ENCODE measurements at places on chromosomes 11 and 22.

GRCh38 chr11:7892059-7892699 is 38.9 kb downstream of the OR10A6 start:
- peaks cover 2% of the 10 kb centered on the region for H3K36me3 ChIP-seq
- H3K27me3 ChIP-seq, result peaks cover 34% of the 10 kb centered on the region
- DNase-seq, result no peak
- H3K4me1 ChIP-seq, result peaks cover 6% of the 10 kb centered on the region

DNA sequence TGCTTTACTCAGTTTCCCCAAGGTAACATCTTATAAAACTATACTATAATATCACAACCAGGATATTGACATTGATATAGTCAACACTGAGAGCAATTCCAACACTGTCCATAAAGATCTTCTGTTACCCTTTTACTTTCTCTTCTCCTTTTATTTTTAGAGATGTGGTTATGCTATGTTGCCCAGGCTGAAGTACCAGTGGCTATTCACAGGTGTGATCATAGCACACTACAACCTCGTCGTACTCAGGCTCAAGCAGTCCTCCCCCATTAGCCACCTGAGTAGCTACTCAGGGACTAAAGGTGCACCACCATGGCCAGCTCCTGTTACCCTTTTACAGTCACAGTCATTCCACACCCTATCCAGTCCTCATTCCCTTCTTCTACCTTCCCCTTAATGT is 119.7 kb downstream of the CWF19L2 start:
- no peak for DNase-seq
- H3K27me3 ChIP-seq, result no peaks in the 10 kb centered on the region
- H3K4me3 ChIP-seq, result no peak overlapping the region
- H3K27ac ChIP-seq, result no peak overlapping the region
- no peaks in the 10 kb centered on the region for H3K4me1 ChIP-seq

GRCh38 chr11:72150882-72151281 is 15.4 kb downstream of the FOLR3 start:
- no peaks in the 10 kb centered on the region for H3K4me1 ChIP-seq
- no peak overlapping the region for H3K4me3 ChIP-seq
- DNase-seq, result no peak
- no peak overlapping the region for H3K27ac ChIP-seq
- peaks cover 25% of the 10 kb centered on the region for H3K27me3 ChIP-seq
- H3K36me3 ChIP-seq, result no peaks in the 10 kb centered on the region

- no peaks in the 10 kb centered on the region for H3K27me3 ChIP-seq
- H3K27ac ChIP-seq, result no peak overlapping the region
- H3K36me3 ChIP-seq, result no peaks in the 10 kb centered on the region
- H3K4me1 ChIP-seq, result no peaks in the 10 kb centered on the region
- no peak for DNase-seq
Observed at GRCh38 chr11:123588117-123588863, 66.1 kb downstream of the SCN3B start.

DNA sequence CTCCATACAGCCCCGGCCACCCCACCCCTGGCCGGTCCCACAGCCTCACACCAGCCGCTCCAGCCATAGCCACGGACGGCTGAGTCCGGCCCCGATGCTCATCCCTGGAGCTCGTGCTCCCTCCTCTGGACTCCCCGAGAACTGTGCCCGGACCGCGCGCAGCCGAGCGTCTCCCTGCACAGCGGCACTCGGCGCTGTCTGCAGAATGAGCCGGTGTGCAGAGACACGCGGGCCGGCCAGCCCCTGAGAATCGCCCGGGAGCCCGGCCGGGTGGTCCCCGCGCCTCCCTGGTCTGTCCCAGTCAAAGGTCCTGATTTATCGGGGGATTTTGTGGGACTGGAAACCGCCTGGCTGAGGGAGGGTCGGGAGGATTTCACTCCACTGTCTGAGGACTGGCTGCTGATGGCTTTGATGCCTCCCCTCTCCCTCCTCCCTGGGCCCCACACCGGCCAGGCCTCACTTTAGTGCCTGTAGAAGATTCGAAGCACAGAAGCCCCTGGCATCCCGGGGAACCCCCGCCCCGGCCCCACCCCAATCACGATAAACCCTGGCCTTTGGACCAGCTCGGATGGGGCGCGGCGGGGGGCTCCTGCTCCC is 102.7 kb downstream of the BRD1 start:
- H3K4me1 ChIP-seq, result peaks cover 10% of the 10 kb centered on the region
- DNase-seq, result peak; percentile 42
- H3K4me3 ChIP-seq, result peak overlapping the region; percentile 98

DNA sequence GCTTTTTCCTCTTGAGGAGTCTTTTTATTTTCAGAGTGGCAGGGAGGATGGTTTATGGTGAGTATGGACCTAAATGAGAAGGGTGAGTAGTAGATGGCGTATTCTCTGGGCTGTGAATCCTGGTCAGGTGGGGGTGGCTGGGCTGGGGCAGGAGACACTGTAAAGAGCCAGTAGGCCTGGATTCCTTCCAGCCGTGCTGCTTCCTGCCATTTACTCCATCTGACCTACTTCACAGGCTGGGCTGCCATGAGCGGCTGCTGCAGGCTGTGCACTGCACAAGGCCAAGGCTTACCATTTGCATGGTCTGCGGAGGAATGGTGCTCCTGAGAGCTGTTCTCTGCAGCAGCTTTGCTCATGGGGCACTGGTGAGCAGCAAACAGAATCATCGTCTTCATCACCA is 297.6 kb downstream of the KIRREL3 start:
- no peak overlapping the region for H3K27ac ChIP-seq
- peaks cover 15% of the 10 kb centered on the region for H3K27me3 ChIP-seq
- no peak for DNase-seq
- no peaks in the 10 kb centered on the region for H3K36me3 ChIP-seq

DNA sequence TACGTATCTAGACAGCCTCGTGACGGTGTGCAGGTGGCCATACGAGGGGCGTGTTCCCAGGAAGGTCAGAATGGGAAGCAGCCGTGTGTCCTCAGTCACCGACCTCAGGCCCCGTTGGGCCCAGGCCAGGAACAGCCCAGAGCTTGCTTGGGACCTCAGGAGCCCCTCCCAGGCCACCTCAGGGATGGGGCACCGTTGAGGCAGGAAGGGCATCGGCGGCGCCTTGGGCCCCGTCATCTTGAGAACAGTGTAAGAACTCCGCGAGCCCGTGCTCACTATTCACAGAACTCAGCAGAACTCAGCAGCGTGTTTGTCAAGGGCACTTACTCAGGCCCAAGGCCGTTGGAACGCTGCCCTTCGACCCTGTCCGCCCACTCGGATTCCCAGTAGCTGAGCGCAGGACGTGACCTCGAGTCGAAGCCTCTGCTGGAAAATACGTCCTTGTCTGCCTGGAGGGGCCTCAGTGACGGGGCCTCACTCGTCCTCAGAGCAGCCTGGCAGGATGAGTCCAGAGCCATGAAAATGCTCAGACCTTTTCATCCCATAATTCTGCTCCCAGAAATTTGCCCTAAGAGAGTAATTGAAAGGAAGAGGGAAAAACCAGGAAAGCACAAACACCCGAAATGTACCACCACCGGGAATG is 1134.8 kb downstream of the BRD1 start:
- no peak overlapping the region for H3K27ac ChIP-seq
- H3K36me3 ChIP-seq, result no peaks in the 10 kb centered on the region
- H3K4me1 ChIP-seq, result no peaks in the 10 kb centered on the region
- no peaks in the 10 kb centered on the region for H3K27me3 ChIP-seq

GRCh38 chr11:17538731-17539130 is 5.5 kb downstream of the USH1C start:
- H3K36me3 ChIP-seq, result no peaks in the 10 kb centered on the region
- H3K27me3 ChIP-seq, result peaks cover 25% of the 10 kb centered on the region
- H3K4me3 ChIP-seq, result no peak overlapping the region
- no peak overlapping the region for H3K27ac ChIP-seq
- no peak for DNase-seq

DNA sequence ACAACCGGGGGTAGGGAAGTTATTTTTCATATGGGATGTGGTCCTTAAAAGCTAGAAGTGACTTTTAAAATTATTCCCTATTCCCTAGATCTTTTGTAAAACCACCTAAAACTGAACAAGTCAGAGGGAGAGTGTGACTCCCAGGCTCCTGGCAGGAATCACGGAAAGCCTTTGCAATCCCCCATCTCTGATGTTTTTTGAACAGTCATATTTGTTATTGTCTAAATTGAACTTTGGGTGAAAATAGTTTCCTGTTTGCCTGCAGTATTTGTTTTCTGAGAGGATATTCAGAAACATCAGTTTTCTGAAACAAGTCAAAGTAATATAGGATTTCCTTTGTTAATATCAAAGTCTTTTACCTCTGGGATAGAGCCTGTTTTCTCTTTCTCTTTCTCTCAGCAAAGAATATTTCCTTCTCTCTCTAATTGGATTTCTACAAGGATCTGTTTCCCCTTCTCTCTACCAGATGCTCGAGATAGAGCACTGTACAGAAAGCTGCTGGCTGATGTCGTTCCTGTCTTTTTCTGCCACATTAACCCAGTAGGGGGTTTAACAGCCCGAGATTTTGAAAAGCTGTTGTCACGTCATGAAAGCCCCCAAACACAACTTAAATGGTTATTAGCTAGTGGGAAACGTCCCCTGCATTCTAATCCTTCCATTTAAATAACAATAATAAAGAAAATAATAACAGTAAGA is 132.2 kb upstream of the PITPNB start:
- no peaks in the 10 kb centered on the region for H3K4me1 ChIP-seq
- H3K36me3 ChIP-seq, result peaks cover 2% of the 10 kb centered on the region
- no peaks in the 10 kb centered on the region for H3K27me3 ChIP-seq
- no peak overlapping the region for H3K27ac ChIP-seq

DNA sequence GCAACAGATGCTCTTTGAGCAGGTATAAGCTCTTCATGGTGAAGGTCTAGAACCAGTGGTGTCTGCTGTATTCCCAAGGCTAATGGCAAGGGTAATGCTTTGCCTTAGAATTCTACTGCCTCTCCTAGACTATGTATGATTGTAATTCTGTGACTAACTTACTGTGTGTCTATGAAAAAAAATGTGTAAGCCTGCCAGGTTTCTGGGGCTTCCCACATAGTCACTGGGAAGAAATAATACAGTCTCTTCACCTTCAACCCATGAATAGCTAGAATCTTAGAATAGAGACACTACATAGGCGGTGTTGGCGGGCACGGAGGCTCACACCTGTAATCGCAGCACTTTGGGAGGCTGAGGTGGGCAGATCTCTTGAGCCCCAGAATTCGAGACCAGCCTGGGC is 84.1 kb downstream of the C11orf91 start:
- no peak overlapping the region for H3K27ac ChIP-seq
- peaks cover 2% of the 10 kb centered on the region for H3K36me3 ChIP-seq

DNA sequence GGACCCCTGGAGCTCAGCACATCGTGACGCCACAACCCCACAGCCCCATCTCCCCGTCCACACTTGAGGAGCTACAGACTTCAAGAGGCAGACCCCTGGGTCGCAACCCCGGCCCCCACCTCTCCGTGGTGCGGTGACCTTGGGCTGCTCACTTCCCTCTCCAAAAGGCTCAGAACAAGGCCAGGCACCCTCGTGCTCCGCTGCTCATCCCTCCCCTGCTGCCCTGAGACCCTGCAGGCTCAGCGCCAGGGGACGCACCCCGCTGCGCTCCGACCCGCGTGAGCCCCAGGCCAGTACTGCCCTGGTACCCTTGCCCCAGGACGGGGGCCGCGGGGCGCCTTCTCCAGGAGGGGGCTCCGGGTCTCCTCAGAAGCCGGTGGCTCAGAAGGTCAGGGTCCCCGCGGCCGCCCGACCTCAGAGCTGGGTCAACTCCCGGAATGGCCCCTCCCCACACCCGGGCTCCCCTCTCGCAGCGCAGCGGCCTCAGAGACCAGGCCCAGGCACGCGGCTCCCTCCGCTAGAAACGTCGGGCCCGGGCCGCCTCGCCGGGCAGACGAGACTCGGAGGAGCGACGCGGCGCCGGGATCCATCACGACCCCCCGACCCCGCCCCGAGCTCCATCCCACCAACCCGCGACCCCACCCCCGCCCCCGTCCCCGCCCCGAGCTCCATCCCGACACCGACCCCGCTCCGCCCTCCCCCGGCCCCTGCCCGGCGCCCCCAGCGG is 563 bp downstream of the GATD1 start:
- no peaks in the 10 kb centered on the region for H3K27me3 ChIP-seq
- peaks cover 4% of the 10 kb centered on the region for H3K36me3 ChIP-seq
- H3K4me3 ChIP-seq, result peak overlapping the region; percentile 76
- H3K4me1 ChIP-seq, result peaks cover 19% of the 10 kb centered on the region

GRCh38 chr11:64007160-64007628 is 21.0 kb downstream of the OTUB1 start:
- H3K4me1 ChIP-seq, result peaks cover 20% of the 10 kb centered on the region
- no peak for DNase-seq
- H3K27ac ChIP-seq, result no peak overlapping the region
- peaks cover 4% of the 10 kb centered on the region for H3K36me3 ChIP-seq

DNA sequence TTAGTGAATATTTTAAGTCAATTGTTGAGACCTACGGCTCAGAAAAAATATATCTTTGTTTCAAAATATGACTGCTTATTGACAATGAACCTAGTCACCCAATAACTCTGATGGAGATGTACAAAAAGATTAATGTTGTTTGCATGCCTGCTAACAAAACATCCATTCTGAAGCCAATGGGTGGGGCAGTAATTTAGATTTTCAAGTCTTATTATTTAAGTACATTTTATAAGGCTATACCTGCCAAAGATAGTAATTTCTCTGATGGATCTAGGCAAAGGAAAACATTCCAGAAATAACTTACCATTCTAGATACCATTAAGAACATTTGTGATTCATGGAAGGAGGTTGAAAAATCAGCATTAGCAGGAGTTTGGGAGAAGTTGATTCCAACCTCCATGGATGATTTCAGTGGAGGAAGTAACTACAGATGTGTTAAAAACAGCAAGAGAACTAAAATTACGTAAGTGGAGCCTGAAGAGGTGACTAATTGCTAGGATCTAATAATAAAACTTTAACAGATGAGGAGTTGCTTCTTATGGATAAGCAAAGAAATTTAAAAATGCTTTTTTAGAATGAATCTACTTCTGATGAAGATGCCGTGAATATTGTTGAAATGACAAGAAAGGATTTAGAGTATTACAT is 26.4 kb upstream of the OR8D2 start:
- DNase-seq, result no peak
- H3K27ac ChIP-seq, result no peak overlapping the region
- H3K4me3 ChIP-seq, result no peak overlapping the region
- no peaks in the 10 kb centered on the region for H3K4me1 ChIP-seq

DNA sequence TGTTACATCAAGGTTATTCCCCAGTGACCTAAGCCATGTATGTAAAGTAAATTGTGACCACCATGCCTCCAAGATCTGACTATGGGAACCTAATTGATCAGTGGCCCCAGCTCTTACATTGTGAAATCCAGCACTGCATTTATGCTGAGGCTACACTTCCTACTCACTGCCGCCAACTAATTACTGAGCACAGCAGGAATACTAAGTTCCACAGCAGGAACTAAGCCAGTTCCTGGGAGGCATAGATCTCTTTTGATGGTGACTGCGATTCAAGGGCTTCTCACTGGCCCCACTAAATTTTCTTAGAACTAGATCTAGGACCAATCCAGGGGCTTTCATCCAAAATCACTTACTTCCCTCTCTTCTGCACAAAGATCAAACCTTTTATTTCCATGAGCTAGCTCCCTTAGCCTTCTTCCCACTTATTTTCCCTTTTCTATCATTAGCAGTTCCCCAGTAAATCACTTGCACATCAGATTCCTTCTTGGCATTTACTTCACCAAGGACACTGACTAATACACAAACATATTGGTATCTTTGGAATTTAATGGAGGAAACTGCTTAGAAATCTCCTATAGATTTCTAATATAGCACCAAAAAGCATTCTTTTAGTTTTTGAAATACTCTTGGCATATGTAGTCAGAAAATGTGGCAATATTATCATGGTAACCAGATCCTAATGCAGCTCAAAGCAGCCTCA is 46.0 kb downstream of the CNTN5 start:
- H3K27ac ChIP-seq, result no peak overlapping the region
- DNase-seq, result no peak
- no peaks in the 10 kb centered on the region for H3K4me1 ChIP-seq
- H3K4me3 ChIP-seq, result no peak overlapping the region
- H3K27me3 ChIP-seq, result no peaks in the 10 kb centered on the region
- no peaks in the 10 kb centered on the region for H3K36me3 ChIP-seq
